ENCODE measurements at places on chromosomes 2 and 18.

DNA sequence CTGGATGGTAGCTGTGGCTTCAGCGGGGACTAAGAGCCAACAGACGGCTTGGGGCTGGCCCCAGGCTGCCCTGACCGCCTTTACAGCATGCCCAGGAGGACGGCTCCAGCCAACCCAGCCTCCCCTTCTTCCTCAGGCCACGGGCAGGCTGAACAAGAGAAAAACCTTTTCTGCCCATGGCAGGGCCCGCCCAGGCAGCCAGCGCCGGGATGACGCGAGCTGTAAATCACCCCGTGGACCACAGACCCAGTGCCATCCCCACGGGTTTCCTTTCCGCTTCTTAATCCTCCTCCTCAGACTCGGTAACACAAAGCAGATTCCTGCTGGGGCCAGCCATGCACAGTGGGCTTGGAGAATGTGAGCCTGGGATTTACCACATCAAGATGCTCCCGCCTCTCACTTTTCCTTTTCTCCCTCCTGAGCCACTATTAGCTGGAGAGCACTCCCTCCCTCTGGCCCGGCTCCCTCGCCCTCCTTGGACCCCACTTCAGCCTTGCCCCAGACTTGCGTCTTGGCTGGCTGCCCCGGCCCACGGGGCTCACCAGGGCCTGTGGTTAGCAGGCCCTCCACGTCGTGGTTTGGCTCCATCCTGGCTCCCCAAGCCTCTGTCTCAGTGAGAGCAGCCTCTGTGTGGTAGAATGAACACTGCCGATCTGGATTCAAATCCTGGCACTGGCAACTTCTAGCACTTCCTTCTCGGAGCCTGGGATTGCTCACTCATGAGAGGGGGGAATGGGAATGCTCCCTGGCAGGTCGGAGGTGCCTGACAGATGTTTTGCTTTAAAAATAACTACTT is 31.4 kb downstream of the ATOH8 start:
- no peak for DNase-seq

GRCh38 chr2:147860009-147860408 is 15.2 kb downstream of the ACVR2A start:
- no peak for DNase-seq

DNA sequence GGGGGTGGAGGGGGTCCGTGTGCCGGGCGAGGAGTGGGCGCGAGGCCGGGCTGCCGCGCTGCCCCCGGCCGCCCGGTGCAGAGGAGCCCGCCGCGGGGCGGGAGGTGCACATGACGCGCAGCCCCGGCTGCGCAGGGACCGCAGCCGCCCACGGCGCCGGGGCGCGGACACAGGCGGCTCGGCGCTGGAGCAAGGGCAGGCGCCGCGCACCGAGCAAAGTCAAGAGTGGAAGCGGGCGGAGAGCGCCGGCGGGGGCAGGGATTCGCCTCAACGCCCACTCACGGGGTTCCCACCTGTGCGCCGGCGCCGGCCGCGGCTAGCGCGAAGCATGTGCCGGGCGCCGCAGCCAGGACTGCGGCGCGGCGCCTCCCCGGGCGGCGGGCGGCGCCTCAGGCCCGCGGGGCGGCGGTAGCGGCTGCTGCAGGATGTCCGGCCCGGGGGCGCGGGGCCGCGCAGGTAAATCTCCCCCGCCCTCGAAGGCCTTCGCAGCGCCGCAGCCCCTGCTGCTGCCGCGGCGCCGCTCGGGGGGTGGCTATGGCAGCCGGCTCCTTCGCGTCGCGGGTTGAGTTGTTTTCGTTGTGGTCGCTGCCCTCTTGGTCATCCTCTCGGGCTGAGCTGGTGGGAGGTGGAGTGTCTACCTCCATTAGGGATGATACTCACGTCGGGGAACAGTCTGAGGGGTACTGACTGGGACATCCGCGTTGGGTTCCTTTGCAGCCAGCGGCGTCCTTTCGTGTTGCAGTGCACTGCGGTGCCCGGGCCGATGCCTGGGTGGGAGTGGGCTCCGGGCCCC is 216.3 kb upstream of the DTNA start:
- no peak for DNase-seq

- DNase-seq, result no peak
These were observed 155.3 kb upstream of the TWIST2 start for GRCh38 chr2:238692562-238692961.

- DNase-seq, result peak; percentile 80
These were observed 48.1 kb upstream of the TBC1D8 start for GRCh38 chr2:101199251-101199791.

DNA sequence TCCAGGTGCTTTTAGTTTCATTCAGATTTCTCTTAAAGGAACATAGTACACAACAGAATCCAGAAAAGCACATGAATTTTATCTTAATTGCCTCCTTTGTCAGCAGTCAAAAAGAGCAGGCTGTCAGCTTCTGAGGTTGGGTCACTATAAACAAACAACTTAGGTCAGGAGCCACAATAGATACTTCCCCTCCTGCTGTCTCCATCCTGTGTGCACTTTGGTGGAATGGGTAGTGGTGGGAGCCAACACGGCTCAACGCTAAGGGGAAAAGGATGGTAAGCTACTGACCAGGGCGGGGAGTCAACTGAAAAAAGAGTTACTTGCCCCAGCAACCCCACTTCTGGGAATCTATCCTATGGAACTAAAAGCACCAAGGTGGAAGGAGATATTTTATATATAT is 121.9 kb downstream of the PAX3 start:
- DNase-seq, result no peak

- DNase-seq, result no peak
These were observed 10.8 kb upstream of the NETO1 start for GRCh38 chr18:72878561-72878960.

GRCh38 chr2:11132036-11132671 is 23.1 kb upstream of the SLC66A3 start:
- DNase-seq, result no peak

- DNase-seq, result no peak
These were observed 31.3 kb downstream of the PPM1B start for GRCh38 chr2:44200011-44200410.

- DNase-seq, result no peak
These were observed 88.0 kb upstream of the CDH20 start for GRCh38 chr18:61245276-61245675.

DNA sequence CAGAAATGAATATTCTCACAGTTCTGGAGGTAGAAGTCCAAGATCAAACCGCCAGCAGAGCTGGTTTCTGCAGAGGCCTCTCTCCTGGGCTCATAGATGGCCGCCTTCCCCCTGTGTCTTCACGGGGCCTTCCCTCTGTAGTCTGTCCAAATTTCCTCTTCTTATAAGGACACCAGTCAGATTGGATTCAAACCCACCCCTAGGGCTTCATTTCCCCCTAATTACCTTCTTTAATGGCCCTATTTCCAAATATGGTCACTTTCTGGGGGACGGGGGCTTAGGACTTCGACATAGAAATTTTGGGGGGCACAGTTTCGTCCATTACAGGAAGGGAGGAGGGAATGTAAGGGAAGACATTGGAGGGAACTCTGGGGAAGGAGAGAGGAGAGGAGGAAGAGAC is 132.6 kb downstream of the DDX1 start:
- no peak for DNase-seq

- DNase-seq, result no peak
These were observed 4.9 kb downstream of the KCNIP3 start for GRCh38 chr2:95301876-95302641.

Measured in HS-5 (cell line).